ENCODE measurements at places on chromosomes 13 and 19. TPM values are rescaled to one million over a fixed set of nuclear protein-coding genes. Genes with fewer than 3 reads are reported as not detected.

GRCh38 chr13:103873725-103874124, 807.5 kb upstream of the SLC10A2 start:
- H3K4me1 ChIP-seq = no peaks in the 10 kb centered on the region
- DNase-seq = no peak
- H3K36me3 ChIP-seq = peaks cover 4% of the 10 kb centered on the region
- no peak overlapping the region for H3K27ac ChIP-seq
- H3K27me3 ChIP-seq = no peaks in the 10 kb centered on the region
- no peak overlapping the region for H3K4me3 ChIP-seq

DNA sequence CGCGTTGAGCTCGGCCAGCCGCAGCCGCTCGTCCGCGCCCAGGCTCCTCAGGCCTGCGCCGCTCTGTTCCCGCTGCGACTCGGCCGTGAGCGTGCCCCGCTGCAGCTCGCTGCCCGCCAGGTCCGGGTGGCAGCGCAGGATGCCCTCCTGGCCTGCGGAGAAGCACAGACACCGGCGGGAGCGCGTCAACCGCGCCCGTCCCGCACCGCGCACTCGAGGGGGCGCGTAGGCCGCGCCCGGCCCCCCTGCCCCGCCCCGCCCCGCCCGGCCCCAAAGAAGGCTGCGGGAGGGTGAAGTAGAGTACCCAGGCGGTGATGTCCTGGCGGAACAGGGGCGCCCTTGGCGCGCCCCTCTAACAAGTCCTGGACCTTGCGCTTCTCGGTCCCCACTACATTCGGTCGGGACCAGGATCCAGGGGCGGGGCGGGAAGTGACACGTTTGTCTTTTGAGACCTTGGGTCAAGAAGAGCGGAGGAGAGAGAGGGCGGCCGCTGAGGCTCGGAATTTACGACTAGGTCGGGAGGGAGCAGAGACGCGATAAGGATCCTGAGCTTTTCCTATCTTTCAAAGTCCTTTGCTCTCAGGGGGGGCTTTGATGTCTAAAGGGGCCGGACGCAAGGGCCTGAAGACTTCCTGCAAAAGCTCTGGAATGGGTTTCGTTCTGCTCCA, 9.3 kb upstream of the CDX2 start:
- peak overlapping the region; percentile 70 for H3K4me3 ChIP-seq
- H3K36me3 ChIP-seq = no peaks in the 10 kb centered on the region
- H3K27me3 ChIP-seq = peaks cover 95% of the 10 kb centered on the region
- peaks cover 5% of the 10 kb centered on the region for H3K4me1 ChIP-seq

The IZUMO2 gene
- total RNA-seq = not detected

DNA sequence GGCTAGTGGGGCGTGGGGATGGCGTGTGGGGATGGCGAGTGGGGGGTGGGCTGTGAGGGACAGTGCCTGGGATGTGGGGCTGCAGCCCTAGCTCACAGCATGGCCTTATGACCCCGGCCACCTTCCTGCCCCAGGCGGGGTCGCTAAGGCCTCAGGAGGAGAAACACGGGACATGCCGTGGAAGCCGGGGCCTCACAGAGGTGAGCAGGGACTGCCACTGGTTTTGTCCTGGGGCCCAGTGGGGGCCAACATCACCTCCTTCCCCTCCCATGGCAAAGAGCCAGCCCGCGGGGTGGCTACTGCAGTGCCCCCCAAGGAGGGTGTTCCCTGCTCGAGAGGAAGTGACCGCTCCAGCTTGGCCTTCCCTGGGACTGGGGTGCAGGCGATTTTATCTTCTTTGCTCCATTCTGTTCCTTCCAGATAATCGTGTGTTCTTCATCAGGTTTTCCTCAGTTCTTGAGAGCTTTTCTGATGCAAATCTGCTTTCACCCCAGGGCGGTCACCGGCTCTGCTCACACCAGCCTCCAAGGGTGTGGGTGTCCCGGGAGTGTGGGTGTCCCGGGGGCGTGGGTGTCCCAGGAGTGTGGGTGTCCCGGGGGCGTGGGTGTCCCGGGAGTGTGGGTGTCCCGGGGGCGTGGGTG, 1.2 kb downstream of the F7 start:
- no peaks in the 10 kb centered on the region for H3K4me1 ChIP-seq
- peaks cover 12% of the 10 kb centered on the region for H3K27me3 ChIP-seq
- H3K27ac ChIP-seq = no peak overlapping the region
- no peak for DNase-seq

- no peaks in the 10 kb centered on the region for H3K27me3 ChIP-seq
- H3K4me1 ChIP-seq = peaks cover 20% of the 10 kb centered on the region
- no peak overlapping the region for H3K4me3 ChIP-seq
- no peak for DNase-seq
Measured at GRCh38 chr13:33108620-33109019, 92.4 kb downstream of the KL start.

The ZNF44 gene
- 11.7 TPM for total RNA-seq

GRCh38 chr13:111267784-111268183, 52.7 kb upstream of the TEX29 start:
- no peak for DNase-seq
- no peak overlapping the region for H3K4me3 ChIP-seq
- no peak overlapping the region for H3K27ac ChIP-seq
- peaks cover 17% of the 10 kb centered on the region for H3K36me3 ChIP-seq
- H3K27me3 ChIP-seq = no peaks in the 10 kb centered on the region

All from type B pancreatic cell (in vitro differentiated cells).